Ecto neural progenitor cell (in vitro differentiated cells): ENCODE measurements at places on chromosomes 13 and 19.

DNA sequence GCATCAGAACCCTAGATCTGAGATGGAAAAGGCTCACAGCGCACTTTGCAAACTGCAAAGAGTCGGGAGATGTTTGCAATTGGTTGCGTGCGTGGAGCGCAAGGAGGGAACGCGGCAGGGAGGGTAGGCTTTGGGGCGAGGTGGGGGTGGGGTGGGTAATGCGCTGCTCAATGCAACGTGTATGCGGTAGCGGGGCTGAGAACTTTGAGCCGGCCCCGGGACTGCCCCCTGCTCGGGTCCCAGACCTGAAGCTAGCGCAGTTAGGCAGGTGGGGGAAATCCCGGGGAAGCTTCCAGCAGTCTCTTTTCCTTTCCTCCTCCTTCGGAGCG, 971 bp downstream of the FOSB start:
- no peak for DNase-seq

DNA sequence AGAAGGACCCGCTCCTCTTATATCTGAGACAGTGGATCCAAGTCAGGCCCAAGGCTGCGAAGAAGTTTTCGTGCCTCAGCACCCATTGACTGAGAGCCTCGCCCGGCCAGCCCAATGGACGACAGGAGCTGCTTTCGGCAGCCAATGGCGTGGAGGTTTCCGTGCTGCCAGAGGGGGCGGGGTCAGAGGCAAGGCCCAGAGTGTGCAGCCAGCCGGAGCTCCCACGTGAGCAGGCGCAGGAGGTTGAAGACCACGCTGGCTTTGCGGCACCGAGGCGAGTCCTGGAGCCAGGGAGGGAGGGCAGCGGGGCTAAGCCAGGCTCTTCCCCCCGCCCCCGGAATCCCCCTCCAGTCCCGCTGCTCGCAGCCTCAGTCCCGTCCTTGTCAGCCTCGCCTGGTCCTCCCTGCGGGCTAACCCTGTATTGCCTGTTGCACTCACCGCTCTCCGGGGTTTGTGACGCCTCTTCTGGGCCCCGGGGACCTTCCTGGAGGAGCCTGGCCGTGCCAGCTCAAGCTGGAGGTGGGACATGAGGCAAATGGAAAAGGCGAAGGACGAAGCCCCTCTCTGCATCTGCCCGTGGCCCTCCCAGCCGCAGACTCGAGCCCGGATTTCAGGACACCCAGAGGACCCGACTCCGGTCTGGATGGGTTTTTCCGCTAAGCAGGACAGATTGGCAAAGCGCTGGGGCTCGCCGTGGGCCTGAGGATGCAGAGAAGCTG, 1.5 kb downstream of the IFNL4 start:
- peak; percentile 79 for DNase-seq

DNA sequence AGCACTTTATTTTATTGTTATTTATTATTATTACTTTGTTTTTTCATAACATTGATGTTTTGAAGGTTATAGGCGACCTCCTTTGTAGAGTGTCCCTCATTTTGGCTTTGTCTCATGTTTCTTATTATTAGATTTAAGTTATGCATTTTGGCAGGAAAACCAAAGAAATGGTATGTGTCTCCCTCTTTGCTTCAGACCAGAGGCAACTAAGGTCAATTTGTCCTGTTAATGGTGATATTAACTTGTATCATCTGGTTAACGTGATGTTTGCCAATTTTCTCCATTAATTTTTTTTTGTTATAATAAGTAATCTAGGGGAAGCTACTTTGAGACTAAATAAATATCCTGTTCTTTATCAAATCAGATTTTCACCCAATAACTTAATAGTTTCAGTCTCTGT, 3.8 kb upstream of the TMEM91 start:
- DNase-seq = no peak

DNA sequence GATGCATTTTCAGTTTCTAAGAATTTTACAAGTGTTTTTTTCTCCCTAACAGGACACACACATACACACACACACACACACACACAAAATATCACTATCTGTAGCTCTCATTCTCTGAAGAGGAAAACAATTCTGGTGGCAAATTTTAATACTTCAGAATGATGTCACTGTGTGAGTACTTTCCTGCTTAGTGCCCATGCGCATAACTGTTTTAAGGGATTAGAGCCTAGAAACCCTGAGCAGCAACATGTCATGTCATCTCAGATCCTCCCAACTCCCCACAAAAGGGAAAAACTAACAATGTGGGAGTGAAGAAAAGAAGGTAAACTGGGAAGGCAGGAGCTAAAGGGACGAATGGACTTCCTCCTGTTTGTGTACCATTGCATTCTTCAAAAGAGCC, 401.2 kb downstream of the SPRY2 start:
- DNase-seq = no peak

- DNase-seq = no peak
These were observed at the start of gene SIGLEC9 for GRCh38 chr19:51124729-51125128. Gene SIGLEC9 (plus strand): TSS chr19:51124906. CDS start chr19:51124975, 69 bp downstream.

- no peak for DNase-seq
These were observed 61.9 kb downstream of the WASF3 start for GRCh38 chr13:26619358-26619757.

DNA sequence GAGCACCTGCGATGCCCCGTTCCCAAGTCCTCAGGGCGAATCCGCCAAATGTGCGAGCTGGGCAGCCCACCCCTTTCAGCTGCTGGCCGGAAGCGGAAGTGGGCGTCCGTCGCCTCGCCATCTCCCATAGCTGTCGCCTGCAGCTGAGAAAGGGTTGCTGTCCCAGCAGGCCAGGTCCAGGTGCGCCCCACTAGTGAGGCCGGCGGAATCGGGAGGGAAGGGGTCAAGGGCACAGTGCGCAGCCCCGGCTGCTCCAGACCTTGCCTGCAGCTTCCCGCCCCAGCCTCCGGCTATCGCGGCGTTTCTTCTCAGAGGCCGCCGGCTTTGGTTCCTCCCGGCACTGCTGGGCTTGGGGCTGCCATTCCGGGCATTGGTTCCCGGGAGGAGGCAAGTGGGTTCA, at the start of gene ZNF177:
Gene ZNF177 (plus strand): TSS at position 109 of the 400 bp plus-strand sequence. CDS start 15,299 bp downstream, outside the sequence.
- DNase-seq = no peak

- no peak for DNase-seq
These were observed 26.3 kb downstream of the CYP4F2 start for GRCh38 chr19:15871570-15871969.
